ENCODE measurements at places on chromosomes 12 and 14.
A peak's percentile ranks its signal among the peaks of the same experiment; 100 is the strongest.

DNA sequence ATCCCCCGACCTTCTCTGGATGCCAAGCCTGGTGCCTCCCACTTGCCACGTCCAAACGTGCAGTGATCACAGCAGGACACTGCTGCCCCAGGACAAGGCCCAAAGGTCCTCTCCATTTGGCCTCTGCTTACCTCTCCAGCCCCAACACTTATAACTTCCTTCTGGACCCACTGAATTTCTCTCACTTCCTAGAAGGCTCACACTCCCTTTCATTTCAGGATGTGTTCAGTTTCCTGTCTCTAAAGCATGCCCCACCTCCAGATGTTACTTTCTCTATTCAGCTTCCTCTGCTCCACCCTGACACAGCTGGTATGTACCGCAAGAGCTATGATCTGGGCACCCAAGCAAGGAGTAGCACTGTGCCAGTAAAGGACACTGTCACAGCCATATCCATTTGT lies 33.0 kb downstream of the CDKL1 start:
- peak; percentile 42 for DNase-seq

- DNase-seq = no peak
These were observed 2.9 kb downstream of the MMP14 start for GRCh38 chr14:22839159-22839779.

GRCh38 chr12:18576104-18576626 lies 161.6 kb downstream of the PLCZ1 start:
- DNase-seq = no peak

DNA sequence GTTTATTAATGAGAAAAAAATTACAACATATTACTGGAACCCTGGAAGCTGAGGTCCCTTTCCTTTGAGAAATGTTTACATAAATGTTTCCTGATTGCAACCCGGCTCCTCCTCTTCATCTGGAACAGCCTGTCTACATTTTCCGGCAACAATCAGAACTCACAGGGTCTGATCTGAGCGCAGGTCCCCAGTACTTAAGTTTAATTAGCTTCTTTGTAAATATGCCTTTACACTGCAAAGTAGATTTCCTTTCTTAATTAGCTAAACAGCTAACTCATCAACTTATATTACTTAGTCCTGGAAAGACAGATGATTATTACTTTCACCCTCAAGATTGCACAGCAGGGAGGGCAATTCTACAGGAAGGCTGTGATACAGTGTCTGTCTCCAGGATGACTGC lies 213.0 kb downstream of the MON2 start:
- DNase-seq = no peak

- DNase-seq = no peak
These were observed 41.2 kb downstream of the BEGAIN start for GRCh38 chr14:100546051-100546443.

GRCh38 chr12:12804432-12804886 lies 8.7 kb upstream of the DDX47 start:
- no peak for DNase-seq

DNA sequence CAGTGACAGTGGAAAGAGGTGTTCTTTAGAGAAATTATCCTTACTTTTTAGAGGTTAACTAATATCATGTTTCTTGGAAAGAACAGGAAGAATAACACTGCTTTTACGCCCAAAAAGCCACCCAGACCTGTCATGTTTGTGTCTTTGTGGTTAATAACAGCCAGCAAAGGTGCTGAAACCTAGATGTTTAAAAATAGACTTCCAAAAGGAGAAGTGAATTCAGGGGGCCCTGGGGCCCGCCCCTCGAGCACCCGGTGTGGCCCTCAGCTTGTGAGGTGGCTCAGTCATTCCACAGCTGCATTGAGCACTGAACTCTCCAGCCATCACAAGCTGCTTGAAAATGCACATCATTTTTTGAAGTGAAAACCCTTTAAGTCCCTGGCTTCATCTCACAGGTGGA lies 20.8 kb upstream of the AMN start:
- DNase-seq = no peak

DNA sequence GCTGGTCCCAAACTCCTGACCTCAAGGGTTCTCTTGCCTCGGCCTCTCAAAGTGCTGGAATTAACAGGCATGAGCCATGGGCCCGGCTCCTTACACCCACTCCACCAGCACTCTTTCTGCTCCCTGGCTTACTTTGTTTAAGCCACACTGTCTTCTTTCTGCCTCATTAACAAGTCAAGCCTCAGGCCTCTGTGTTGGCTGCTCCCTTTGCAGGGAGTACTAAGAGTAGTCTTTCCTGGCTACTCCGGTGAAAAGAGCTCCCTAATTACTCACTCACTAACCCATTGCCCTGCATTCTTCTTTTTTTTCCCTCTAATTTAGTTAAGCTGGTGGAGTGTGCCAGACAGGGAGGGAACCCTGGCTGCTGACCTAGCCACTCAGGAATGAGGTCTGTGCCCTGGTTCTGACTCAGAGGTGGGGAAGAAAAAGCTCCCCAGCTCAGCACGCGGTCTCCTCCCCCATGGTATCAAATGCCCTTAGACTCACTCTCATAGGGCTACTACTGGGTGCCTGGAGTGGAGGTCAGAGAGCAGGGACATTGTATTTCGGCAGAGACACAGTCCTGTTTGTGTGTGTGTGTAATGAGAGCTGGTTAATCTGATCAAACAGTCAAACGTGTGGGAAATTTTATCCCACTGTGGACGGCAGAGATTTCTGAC lies 19.8 kb downstream of the GALNT6 start:
- DNase-seq = no peak

DNA sequence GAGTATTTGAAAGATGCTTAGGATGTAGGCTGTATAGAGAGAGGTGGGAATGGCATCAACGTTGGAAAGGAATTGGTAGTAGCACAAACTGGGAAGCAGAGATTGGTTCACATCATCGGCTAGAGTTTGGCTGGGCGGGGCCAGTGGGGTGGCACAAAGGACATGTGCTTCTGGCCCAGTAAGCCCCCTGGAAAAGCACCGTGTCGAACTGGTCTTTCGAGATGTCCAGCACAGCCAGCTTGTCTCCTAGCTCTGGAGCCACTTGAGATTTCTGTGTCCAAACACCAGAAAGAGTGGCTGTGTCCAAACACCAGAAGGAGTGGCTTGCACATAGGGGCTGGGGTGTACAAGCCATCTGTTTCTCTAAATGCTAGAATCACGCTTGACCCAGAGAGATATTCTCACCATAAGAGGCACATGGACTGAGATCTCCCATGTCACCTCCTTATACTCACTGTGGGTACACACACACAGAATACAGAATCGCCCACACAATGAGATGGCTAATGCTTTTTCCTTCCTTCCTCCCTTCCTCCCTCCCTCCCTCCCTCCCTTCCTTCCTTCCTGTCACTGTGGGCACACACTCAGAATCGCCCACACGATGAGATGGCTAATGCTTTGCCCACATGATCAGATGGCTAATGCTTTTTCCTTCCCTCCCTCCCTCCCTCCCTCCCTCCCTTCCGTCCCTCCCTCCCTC lies 41.8 kb upstream of the KCNK13 start:
- DNase-seq = no peak

DNA sequence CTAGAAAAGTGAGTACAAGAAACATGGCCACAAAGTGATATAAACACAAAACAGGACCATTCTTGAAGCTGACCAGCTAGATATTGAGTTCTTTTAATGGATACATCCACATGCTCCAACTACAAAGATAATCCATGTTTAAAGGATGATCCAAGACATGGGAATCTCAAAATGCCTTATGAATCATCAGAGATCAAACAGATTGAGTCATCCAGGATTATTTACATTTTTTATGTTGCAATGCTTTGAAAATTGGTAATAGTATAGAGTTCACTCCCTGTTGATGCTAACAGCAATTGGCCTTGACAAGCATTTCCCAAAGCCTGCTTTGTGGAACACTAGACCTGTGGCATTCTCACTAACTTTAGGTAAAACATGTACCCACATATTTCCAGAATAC lies 293.0 kb upstream of the TBX3 start:
- no peak for DNase-seq
